ENCODE measurements at places on chromosomes 5 and 9. TPM values are rescaled to one million over a fixed set of nuclear protein-coding genes. Genes with fewer than 3 reads are reported as not detected.

Gene RANBP3L
- total RNA-seq = 4.5 TPM

Gene TRPM3
- total RNA-seq = 5.7 TPM

Gene SNCAIP
- total RNA-seq = 14.7 TPM

Gene IL6ST
- 370 TPM for total RNA-seq

Gene TAF11L5
- total RNA-seq = not detected

Gene C5orf58
- not detected for total RNA-seq

Gene WWC1
- total RNA-seq = 0.36 TPM

Gene LCN9
- not detected for total RNA-seq

Gene OR1L1
- not detected for total RNA-seq

GRCh38 chr9:84781458-84781857 lies 111.9 kb downstream of the NTRK2 start:
- no peak overlapping the region for H3K27ac ChIP-seq
- no peaks in the 10 kb centered on the region for H3K27me3 ChIP-seq
- H3K4me1 ChIP-seq = peaks cover 1% of the 10 kb centered on the region
- no peaks in the 10 kb centered on the region for H3K36me3 ChIP-seq
- no peak overlapping the region for H3K4me3 ChIP-seq
- DNase-seq = no peak

DNA sequence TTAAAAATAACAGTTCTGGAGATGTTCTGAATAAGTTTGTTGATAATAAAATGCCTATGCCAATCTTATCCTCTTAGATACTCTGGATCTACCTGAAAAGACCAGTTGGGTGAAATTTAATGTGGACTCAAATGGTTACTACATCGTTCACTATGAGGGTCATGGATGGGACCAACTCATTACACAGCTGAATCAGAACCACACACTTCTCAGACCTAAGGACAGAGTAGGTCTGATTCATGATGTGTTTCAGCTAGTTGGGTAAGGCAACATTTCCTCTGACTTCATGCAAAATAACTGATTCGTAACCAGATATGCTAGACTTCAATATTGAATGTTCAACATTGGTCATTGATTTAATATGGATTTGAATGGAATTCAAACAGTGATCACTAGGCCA lies 27.0 kb downstream of the ERAP2 start:
- DNase-seq = no peak
- no peaks in the 10 kb centered on the region for H3K4me1 ChIP-seq
- H3K27ac ChIP-seq = no peak overlapping the region

DNA sequence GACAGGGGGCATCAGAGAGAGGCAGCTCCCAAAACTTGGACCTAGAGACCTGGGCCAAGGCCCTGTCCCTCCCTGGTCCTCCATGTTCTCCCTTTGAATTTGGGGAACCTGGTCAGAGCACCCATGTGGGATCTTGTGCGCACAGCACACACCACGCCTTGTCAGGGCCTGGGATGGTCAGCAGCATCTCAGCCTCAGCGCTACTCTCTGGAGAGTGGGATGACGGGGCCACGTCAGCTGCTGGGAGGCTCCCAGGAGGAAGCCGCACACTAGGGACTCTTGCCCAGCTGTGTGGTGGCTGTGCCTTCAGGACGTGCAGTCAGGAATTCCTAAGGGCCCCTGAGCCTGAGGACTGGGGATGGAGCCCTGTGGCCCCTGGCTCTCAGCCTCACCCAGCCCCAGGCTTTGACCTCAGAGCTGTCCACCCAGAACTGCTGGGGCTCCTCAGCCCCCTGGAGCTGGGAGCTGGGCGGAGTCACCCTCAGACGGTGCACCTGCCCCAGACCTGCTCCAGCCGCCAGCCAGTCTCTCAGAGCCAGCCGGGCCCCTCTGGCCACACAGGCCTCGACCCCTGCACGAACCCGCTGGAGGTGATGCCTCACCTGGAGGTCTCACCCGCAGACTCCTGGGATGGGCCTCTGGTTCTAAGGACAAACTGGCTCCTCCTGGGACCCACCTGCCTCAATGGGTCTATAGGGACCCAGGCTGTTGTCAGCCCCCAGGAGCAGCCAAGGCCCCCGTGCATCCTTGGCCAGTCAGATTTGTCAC lies 38.3 kb upstream of the EGFL7 start:
- no peaks in the 10 kb centered on the region for H3K4me1 ChIP-seq
- no peak overlapping the region for H3K27ac ChIP-seq
- no peaks in the 10 kb centered on the region for H3K27me3 ChIP-seq
- DNase-seq = no peak
- H3K4me3 ChIP-seq = no peak overlapping the region

- H3K27me3 ChIP-seq = no peaks in the 10 kb centered on the region
- no peak overlapping the region for H3K27ac ChIP-seq
- no peak overlapping the region for H3K4me3 ChIP-seq
- no peak for DNase-seq
These were observed 28.1 kb upstream of the SPATA31E1 start for GRCh38 chr9:87854580-87854955.

GRCh38 chr9:14992081-14992480 lies 81.9 kb upstream of the FREM1 start:
- no peaks in the 10 kb centered on the region for H3K36me3 ChIP-seq
- H3K27ac ChIP-seq = no peak overlapping the region
- no peak for DNase-seq
- no peaks in the 10 kb centered on the region for H3K27me3 ChIP-seq

GRCh38 chr9:99023831-99024230 lies 80.1 kb downstream of the COL15A1 start:
- H3K4me3 ChIP-seq = no peak overlapping the region
- H3K4me1 ChIP-seq = no peaks in the 10 kb centered on the region
- no peaks in the 10 kb centered on the region for H3K27me3 ChIP-seq
- H3K27ac ChIP-seq = no peak overlapping the region

GRCh38 chr5:40646266-40646665 lies 33.4 kb upstream of the PTGER4 start:
- no peak for DNase-seq
- no peaks in the 10 kb centered on the region for H3K27me3 ChIP-seq
- no peak overlapping the region for H3K4me3 ChIP-seq
- H3K4me1 ChIP-seq = no peaks in the 10 kb centered on the region
- no peaks in the 10 kb centered on the region for H3K36me3 ChIP-seq

DNA sequence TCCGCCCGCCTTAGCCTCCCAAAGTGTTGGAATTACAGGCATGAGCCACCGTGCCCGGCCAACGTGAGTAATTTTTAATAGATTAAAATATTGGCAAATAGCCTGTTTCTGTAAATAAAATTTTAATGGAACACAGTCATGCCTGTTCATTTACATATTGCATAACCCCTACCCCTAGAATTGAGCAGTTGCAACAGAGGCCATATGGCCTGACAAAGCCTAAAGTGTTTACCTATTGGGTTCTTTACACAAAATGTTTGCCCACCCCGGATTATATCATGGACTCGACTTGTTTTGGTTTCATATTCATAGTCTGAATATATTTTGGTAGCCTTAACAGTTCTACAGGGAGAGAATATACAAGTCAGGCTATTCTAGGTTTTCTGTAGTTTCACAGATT lies 5.3 kb downstream of the NSA2 start:
- H3K36me3 ChIP-seq = peaks cover 3% of the 10 kb centered on the region
- no peak overlapping the region for H3K4me3 ChIP-seq
- DNase-seq = no peak
- H3K4me1 ChIP-seq = no peaks in the 10 kb centered on the region
- no peaks in the 10 kb centered on the region for H3K27me3 ChIP-seq
- H3K27ac ChIP-seq = no peak overlapping the region

- no peaks in the 10 kb centered on the region for H3K27me3 ChIP-seq
- H3K36me3 ChIP-seq = no peaks in the 10 kb centered on the region
- no peak overlapping the region for H3K4me3 ChIP-seq
These were observed 304.6 kb upstream of the DMRT1 start for GRCh38 chr9:536597-537511.

DNA sequence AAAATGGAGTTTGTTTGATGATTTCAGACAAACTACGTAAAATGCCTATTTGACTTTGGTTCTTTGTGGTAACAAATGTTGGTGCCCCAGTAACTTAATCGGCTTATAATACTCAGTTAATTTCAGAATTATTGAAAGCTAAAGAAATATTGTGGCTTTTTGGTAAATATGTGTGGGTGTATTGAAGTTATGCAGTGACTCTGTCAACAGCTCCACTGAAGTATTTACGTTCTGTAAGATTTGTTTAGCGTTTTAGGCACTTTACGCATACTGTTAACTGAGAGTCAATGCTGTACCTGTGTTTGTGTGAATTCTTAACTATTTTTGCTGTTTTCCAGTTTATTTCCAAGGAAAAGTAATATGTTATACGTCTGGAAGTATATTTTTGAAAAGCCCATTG lies 2.2 kb downstream of the RAD23B start:
- no peaks in the 10 kb centered on the region for H3K4me1 ChIP-seq
- H3K27ac ChIP-seq = no peak overlapping the region
- no peaks in the 10 kb centered on the region for H3K27me3 ChIP-seq
- no peaks in the 10 kb centered on the region for H3K36me3 ChIP-seq
- DNase-seq = no peak

DNA sequence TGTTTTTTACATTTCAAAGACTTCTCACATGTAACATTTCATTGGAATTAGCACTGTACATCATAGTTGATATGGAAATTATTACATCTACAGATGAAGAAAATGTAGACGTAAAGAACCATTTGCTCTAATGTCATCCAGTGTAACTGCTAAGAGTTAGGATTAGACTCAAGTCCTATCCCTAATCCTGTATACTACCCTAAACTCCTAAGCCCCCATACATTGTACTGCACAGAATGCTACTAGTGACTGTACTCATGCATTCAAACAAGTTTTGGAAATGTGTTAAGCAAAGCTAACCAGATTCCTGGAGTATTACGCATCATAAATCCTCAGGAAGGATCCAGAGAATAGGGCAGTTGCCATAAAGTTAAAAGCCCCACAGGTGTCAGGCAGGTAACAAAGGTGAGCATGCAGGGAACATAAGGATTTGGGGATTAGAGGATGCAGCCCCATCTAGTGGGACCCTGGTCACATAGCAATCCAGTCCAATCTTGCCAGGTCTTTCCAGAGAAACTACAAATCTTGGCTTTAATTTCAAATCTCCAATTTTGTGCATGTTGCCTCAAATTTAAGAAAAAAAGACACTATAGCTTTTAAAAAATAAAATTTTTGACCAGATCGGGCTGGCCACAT lies 32.0 kb downstream of the HAVCR1 start:
- H3K27ac ChIP-seq = no peak overlapping the region
- no peaks in the 10 kb centered on the region for H3K27me3 ChIP-seq
- no peak for DNase-seq
- no peaks in the 10 kb centered on the region for H3K36me3 ChIP-seq
- no peaks in the 10 kb centered on the region for H3K4me1 ChIP-seq
- no peak overlapping the region for H3K4me3 ChIP-seq

GRCh38 chr5:99544356-99544755 lies 615.5 kb upstream of the CHD1 start:
- H3K4me3 ChIP-seq = no peak overlapping the region
- DNase-seq = no peak
- H3K27me3 ChIP-seq = no peaks in the 10 kb centered on the region
- H3K36me3 ChIP-seq = no peaks in the 10 kb centered on the region
- no peaks in the 10 kb centered on the region for H3K4me1 ChIP-seq

DNA sequence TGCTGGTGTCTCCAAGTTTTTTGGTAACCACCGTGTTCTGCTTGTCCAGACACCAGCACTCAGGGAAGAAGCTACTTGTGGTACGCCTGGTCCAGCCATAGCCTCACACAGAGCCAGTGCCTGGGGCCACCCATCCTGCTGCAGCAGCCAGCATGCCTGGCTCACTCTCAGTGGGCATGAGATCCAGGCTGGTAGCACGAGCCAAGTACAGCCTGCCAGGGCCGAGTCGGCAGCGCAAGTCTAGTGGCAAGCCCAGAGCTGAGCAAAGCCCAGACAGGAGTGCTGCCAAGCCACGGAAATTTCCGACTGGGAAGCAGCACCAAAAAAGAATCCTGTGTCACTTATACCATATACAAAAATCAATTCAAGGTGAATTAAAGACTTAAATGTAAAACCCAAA lies 36.3 kb upstream of the FBXL17 start:
- no peaks in the 10 kb centered on the region for H3K27me3 ChIP-seq
- no peaks in the 10 kb centered on the region for H3K4me1 ChIP-seq
- no peak overlapping the region for H3K4me3 ChIP-seq

DNA sequence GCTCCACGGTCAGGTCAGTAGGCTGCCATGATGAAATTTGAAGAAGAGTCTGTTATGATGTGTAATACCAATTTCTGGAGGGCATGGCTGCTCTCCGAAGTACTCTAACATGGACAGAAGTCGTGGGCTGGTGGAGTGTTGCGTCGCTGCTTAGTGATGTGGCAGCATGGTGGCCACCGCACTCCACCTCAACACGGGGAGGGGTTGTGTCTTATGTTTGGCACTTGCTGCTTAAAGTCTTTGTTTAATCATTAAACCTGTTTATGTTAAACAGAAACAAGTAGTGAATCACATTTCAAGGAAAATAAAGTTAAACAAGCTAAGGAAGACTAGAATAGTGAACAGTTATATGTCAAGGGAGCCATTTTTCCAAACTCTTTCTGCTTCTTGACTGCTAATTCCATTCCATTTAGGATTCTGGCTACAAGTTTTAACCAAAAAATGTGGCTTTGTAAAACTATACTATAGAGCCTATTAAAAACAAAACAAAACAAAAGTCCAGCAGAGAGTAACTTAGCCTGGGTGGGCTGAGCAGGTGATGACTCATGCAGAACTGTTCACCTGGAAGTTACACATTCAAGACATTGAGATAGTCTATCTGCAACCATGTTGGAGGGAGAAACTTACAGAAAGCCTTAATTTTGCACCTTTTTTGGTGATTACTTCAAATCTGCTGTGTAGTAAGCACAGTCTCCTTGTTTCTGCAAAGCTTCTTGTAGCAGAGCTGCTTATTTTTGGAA lies 9.5 kb downstream of the HABP4 start:
- DNase-seq = no peak
- no peak overlapping the region for H3K4me3 ChIP-seq
- no peaks in the 10 kb centered on the region for H3K27me3 ChIP-seq
- H3K27ac ChIP-seq = no peak overlapping the region

GRCh38 chr5:10578869-10579268 lies 15.0 kb downstream of the ANKRD33B start:
- H3K36me3 ChIP-seq = no peaks in the 10 kb centered on the region
- H3K4me3 ChIP-seq = no peak overlapping the region
- DNase-seq = no peak
- no peaks in the 10 kb centered on the region for H3K27me3 ChIP-seq
- H3K4me1 ChIP-seq = no peaks in the 10 kb centered on the region
- H3K27ac ChIP-seq = no peak overlapping the region

DNA sequence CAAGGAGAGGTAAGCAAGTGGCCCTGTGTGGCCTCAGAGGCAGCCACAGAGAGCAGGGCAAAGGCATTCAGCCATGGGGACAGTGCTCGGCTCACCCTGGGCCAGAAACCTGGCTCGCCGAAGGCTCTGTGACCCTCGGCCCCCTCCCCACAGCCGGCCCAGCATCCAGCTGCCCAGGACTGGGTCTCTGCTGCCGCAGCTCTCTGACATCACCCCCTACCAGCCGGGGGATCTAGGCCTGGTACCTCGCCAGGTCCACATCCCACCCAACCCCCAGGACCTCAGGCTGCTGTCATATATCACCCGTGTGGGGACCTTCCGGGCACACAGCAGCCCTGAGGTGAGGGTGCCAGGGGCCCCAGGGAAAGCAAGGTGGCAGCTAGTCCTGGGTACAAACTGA lies 2.6 kb downstream of the PTRH1 start:
- H3K27ac ChIP-seq = no peak overlapping the region
- no peaks in the 10 kb centered on the region for H3K4me1 ChIP-seq
- DNase-seq = no peak
- H3K36me3 ChIP-seq = no peaks in the 10 kb centered on the region
- no peak overlapping the region for H3K4me3 ChIP-seq

Data from aorta (tissue), 5 donors.